ENCODE measurements at places on chromosomes 5 and 9.

GRCh38 chr5:72386639-72387038 is 66.5 kb downstream of the PTCD2 start:
- no peak for DNase-seq

- DNase-seq = no peak
Observed at GRCh38 chr5:159424123-159424522, 93.8 kb upstream of the IL12B start.

- no peak for DNase-seq
Observed at GRCh38 chr9:9002826-9003583, 1203.4 kb upstream of the DMAC1 start.

- DNase-seq = no peak
Observed at GRCh38 chr9:88628114-88628513, 93.1 kb downstream of the NXNL2 start.

- no peak for DNase-seq
Observed at GRCh38 chr5:107616213-107616612, 54.5 kb downstream of the EFNA5 start.

DNA sequence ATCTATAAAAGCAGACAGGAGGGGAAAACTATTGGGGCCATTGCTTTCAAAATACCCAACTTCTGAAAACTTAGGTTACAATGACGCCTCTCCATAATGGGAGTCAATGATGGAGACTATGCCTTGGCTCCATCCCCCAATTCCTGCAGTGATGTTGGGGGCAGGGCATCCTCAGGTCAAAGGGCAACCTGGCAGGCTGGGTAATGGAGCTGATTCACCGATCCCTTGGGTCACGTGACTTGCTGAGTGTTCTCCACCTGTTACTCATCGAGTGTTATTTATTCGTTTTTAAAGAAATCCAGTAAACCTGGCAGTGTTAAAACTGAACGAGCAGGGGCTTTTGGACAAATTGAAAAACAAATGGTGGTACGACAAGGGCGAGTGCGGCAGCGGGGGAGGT is 244.4 kb downstream of the FAM114A2 start:
- no peak for DNase-seq

DNA sequence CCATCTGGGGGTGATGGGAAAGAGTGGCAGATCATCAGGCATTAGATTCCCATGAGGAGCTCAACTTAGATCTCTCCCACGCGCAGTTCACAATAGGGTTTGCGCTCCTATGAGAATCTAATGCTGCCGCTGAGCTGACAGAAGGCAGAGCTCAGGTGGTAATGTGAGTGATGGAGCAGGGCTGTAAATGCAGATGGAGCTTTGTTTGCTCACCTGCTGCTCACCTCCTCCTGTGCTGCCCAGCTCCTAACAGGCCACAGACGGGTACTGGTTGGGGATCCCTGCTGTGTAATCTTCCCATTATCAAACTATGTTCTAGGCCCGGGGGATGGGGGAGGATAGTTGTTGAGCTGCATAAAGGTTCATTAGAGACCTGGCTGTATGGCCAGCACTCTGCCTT is 58.4 kb downstream of the UGCG start:
- DNase-seq = no peak

DNA sequence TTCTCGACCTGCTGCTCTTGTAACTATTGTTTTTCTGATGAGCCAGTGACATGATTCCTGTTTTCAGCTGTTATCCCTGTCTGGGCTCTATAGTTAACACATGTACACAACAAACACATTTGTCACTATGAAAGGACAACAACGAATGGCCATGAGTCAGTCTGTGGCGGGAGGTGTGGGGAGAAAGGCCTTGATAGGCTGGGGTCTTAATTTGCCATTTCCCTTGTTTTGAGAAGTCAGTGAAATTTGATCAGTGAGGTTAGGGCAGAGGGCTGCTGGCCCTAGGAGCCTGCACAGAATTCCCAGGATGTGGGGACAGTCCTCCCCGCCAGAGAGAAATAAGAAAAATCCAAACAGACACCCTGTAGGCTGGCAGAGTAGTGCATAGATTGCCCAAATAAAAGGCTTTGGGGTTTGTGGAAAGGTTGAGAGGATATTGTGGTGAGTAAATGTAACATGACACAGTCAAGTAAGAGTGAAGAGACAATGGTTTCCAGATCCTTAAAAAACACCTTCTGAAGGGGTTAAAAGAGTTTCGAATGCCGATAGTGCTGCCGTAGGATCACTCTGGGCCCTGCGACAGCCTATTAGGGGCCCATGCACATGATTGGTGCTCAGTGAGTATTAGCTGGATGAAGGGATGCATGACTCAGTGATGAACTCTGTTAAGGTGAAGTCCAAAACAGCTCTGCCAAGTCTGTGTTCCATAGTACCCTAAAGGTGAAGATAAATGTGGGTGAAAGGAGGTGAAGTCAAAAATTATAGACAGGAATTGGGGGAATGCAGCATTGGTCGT is 110.9 kb upstream of the PRRC1 start:
- DNase-seq = no peak

DNA sequence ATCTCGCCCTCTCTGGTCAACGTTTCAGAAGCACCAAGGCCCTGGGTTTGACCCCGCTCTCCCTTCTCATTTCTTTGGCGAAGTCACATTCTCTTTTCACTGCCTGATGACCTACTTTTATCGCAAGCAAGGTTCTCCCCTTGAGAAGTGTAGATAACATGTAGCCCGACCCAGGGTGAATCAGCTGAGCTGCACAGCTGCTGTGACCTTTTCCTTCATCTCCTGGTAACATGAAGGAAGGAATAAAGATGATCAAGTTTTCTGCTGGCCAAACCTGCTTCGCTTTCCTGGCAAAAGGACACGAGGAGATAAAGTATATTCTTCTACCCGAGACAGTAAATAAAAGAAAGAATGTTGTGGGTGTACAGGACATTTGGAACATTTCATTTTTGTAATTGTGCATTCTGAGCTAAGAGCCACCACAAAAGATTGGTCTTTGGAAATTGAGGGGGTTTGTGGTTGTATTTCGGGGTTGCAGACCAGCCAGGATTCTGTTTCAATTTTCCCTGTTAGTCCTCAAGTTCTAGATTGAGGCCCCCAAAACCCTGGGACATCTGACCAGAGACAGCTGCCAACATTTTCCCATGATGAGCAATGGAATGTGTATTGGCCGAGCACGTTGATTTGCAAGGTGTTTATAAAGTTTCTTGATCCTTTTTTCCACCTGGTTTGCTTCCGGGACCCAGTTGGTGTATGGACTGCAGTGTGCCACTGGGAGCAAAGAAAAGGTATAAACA is 155.1 kb upstream of the ZNF462 start:
- no peak for DNase-seq

- no peak for DNase-seq
Observed at GRCh38 chr5:172782169-172783039, 11.4 kb upstream of the DUSP1 start.

GRCh38 chr5:58317009-58317408 is 142.9 kb downstream of the PLK2 start:
- no peak for DNase-seq

DNA sequence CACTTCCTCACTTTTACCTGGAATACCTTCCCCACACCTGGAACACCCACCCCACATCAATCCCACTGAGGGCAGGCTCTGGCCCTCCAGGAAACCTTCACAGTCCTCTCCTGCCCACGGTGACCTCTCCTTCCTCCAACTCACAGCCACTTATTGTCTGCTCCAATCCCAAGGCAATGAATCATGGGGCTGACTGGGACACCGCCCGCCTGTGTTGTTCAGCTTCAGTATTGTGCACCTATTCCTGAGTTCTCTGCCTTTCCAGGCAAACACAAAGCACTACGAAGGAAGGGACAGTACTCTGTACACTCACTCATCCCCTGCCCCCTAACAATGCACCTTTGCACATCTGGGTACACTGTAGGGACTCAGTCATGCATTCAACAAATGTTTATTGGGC is 7.3 kb downstream of the PCDH1 start:
- DNase-seq = no peak

DNA sequence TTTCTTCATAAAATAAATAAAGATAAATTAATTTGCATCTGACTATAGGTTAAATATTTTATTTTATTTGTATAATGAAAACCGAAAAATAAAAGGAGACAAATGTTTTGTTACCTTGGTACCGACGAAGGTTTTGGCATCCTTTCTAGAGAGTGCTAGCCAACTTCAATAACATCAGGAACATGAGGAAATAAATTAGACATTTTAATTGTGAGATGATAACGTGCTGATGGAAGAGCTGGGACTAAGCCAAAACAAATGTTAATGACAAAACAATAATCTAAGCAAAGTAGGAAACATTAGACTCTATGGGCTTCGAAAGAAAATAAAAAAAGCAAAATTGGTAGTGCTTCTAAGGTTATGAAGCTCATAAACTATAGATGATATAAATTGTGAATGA is 201.0 kb downstream of the IRX2 start:
- DNase-seq = no peak

GRCh38 chr5:172766287-172767108 is 4.5 kb downstream of the DUSP1 start:
- no peak for DNase-seq

DNA sequence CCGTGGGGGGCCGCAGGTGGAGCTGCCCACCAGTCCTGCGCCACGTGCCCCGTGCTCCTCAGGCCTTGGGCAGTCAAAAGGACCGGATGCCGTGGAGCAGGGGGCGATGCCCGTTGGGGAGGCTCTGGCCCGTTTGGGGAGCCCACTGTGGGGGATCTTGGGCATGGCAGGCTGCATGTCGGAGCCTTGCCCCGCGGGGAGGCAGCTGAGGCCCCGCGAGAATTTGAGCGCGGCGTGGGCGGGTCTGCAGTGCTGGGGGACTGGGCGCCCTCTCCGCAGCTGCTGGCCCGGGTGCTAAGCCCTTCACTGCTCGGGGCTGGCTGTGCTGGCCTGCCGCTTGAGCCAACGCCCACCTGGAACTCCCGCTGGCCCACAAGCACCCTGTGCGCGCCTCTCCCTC is 445.6 kb upstream of the EDIL3 start:
- no peak for DNase-seq

GRCh38 chr9:6247266-6247665 is 31.7 kb downstream of the IL33 start:
- no peak for DNase-seq

GRCh38 chr9:115672477-115673316 is 480.9 kb upstream of the PAPPA start:
- DNase-seq = no peak

GRCh38 chr5:68661237-68661636 is 432.6 kb upstream of the SLC30A5 start:
- no peak for DNase-seq
